Esophagus squamous epithelium (tissue), 5 donors: ENCODE measurements at places on chromosomes 2 and 18. TPM values are rescaled to one million over a fixed set of nuclear protein-coding genes. Genes with fewer than 3 reads are reported as not detected.

Gene SLC23A3
- total RNA-seq: 1.7 TPM

DNA sequence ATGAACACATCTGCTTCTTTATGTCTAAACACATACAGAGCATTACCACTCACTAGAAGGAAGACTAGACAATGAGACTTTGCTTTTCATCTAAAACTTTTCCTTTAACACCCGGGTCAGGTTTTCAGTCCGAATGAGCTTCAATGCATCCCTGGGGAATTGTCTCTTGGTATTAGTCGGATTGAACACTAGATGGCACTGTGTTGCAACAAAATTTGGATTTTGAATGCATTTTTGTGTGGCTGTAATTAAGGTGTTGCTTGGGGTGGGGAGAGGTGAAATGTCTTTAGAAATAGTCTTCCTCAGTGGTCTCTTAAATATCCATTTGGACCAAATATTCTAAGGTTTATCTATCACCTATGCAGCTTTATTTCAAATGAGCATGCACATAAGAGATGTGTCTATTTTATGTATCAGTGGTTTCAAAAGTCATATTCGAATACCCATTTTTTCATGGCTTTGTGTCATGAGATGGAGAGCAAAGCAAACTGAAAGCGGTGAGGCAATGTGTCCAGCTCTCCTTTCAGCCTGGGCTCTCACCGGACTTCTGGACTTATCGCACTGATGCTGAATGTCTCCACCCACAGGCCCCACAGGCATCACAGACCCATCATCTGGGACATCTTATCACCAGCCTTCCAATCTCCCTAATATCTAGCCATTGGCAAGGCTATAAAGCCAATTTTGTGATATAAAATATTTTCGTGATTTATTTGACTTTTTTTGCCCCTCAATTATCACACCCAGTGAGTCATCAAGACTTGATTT is 510.3 kb downstream of the RNF144A start:
- H3K36me3 ChIP-seq: no peaks in the 10 kb centered on the region
- no peak overlapping the region for H3K27ac ChIP-seq
- no peak overlapping the region for H3K4me3 ChIP-seq
- H3K4me1 ChIP-seq: peaks cover 15% of the 10 kb centered on the region
- DNase-seq: no peak
- peaks cover 85% of the 10 kb centered on the region for H3K27me3 ChIP-seq

- H3K27ac ChIP-seq: no peak overlapping the region
- H3K4me1 ChIP-seq: no peaks in the 10 kb centered on the region
- H3K27me3 ChIP-seq: no peaks in the 10 kb centered on the region
- H3K36me3 ChIP-seq: no peaks in the 10 kb centered on the region
Measured at GRCh38 chr18:25223899-25224886, 127.8 kb downstream of the ZNF521 start.

GRCh38 chr2:20357638-20358389 is 7.2 kb upstream of the PUM2 start:
- no peaks in the 10 kb centered on the region for H3K27me3 ChIP-seq
- no peak overlapping the region for H3K4me3 ChIP-seq
- no peaks in the 10 kb centered on the region for H3K36me3 ChIP-seq

GRCh38 chr2:118807668-118808428 is 39.6 kb downstream of the EN1 start:
- H3K4me1 ChIP-seq: no peaks in the 10 kb centered on the region
- no peaks in the 10 kb centered on the region for H3K27me3 ChIP-seq
- no peak overlapping the region for H3K4me3 ChIP-seq
- DNase-seq: no peak

- no peaks in the 10 kb centered on the region for H3K4me1 ChIP-seq
- no peak for DNase-seq
- H3K27ac ChIP-seq: no peak overlapping the region
- no peaks in the 10 kb centered on the region for H3K27me3 ChIP-seq
- H3K4me3 ChIP-seq: no peak overlapping the region
- H3K36me3 ChIP-seq: peaks cover 8% of the 10 kb centered on the region
Measured at GRCh38 chr18:686339-687111, 25.9 kb downstream of the ENOSF1 start.

Gene MOGAT1
- not detected for total RNA-seq

- no peaks in the 10 kb centered on the region for H3K36me3 ChIP-seq
- H3K4me1 ChIP-seq: no peaks in the 10 kb centered on the region
- H3K27ac ChIP-seq: no peak overlapping the region
- H3K27me3 ChIP-seq: peaks cover 36% of the 10 kb centered on the region
- DNase-seq: no peak
Measured at GRCh38 chr2:94979406-94980375, 45.8 kb upstream of the MAL start.

DNA sequence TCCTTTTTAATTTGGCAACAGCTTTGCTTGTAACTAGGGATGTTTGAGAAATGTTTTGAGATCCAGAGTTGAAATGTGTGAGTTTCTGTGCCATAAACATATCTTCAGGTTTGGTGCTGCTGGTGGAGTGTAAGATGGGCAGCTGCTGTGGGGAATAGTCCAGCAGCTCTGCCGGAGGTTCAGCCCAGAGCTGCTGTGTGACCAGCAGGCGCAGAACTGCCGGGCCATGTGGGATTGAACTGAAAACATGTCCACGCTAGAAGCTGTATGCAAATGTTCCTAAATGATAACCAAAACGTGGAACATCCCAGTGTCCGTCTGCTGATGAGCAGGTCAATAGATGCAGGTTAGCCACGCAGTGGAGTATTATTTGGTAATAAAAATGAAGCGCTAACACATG is 99.6 kb downstream of the DGKD start:
- no peaks in the 10 kb centered on the region for H3K4me1 ChIP-seq
- no peak overlapping the region for H3K4me3 ChIP-seq
- no peaks in the 10 kb centered on the region for H3K27me3 ChIP-seq
- H3K27ac ChIP-seq: no peak overlapping the region
- no peak for DNase-seq
- H3K36me3 ChIP-seq: peaks cover 28% of the 10 kb centered on the region

DNA sequence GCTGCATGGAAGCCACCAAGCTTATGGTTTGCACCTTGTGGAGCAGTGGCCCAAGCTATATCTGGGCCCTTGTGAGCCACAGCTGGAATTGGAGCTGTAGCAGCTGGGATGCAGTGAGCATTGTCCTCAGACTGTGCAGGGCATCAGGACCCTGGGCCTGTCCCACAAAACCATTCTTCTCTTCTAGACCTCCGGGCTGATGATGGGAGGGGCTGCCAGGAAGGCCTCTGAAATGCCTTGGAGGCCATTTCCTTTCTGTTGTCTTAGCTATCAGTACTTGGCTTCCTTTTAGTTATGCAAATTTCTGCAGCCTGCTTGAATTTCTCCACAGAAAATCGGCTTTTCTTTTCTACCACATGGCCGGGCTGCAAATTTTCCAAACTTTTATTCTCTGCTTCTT is 46.4 kb upstream of the CSRNP3 start:
- no peak overlapping the region for H3K27ac ChIP-seq
- H3K4me3 ChIP-seq: no peak overlapping the region
- no peaks in the 10 kb centered on the region for H3K4me1 ChIP-seq
- no peaks in the 10 kb centered on the region for H3K27me3 ChIP-seq
- no peak for DNase-seq

GRCh38 chr18:8930990-8931616 is 171.4 kb upstream of the NDUFV2 start:
- no peaks in the 10 kb centered on the region for H3K27me3 ChIP-seq
- no peak overlapping the region for H3K4me3 ChIP-seq
- DNase-seq: no peak
- no peak overlapping the region for H3K27ac ChIP-seq
- H3K4me1 ChIP-seq: no peaks in the 10 kb centered on the region
- no peaks in the 10 kb centered on the region for H3K36me3 ChIP-seq

DNA sequence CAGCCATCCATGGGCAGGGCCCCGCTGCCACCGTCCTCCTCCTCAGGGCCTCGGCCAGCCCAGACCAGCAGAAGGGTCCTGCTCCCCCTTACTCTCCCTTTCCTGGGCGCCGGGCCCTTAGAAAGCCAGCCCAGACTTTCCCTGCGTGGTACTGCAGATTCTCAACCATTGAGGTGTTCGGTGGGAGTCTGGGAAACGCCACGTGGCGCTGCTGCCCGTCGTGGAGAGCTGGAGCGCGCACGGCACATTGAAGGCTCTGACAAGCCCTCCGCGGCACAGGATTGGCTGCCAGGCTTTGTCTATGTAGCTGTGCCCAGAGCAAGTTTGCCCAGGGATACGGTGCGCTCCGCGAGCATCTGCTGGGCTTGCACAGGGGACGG is 10.4 kb upstream of the KLHL30 start:
- no peak overlapping the region for H3K27ac ChIP-seq
- peaks cover 16% of the 10 kb centered on the region for H3K4me1 ChIP-seq
- DNase-seq: no peak
- H3K36me3 ChIP-seq: no peaks in the 10 kb centered on the region
- H3K4me3 ChIP-seq: no peak overlapping the region

Gene HTRA2
- 16.9 TPM for total RNA-seq

Gene OTOF
- under 0.01 TPM for total RNA-seq

GRCh38 chr2:96839875-96840850 is 3.7 kb downstream of the ANKRD23 start:
- H3K27ac ChIP-seq: no peak overlapping the region
- no peaks in the 10 kb centered on the region for H3K27me3 ChIP-seq
- no peak for DNase-seq
- no peak overlapping the region for H3K4me3 ChIP-seq

Gene IL36RN
- total RNA-seq: 5.0 TPM

DNA sequence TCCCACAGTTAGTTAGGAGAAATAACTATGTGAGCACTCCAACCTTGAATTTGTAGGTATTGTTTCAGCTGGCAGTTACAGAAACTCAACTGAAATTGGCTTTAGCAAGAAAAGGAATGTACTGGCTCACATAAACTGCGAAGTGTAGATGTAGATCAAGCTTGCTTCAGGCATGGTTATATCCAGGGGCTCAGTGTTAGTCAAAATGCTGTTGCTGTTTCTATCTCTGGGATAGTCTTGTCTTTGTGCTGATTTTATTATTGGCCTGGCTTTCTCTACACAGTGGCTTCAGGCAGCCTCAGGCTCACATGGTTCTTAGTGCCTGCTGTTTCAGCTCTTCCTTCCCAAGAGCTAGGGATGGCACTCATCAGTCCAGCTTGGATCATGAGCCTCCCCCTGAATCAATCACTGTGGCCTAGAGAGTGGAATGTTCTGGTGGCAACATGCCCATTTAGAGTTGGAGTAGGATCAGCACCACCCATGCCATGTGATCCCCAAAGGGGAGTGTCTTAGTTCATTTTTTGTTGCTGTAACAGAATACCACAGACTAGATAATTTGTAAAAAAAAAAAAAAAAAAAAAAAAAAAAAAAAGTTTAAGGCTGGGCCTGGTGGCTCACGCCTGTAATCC is 69.1 kb upstream of the FOXI3 start:
- no peaks in the 10 kb centered on the region for H3K36me3 ChIP-seq
- DNase-seq: no peak
- no peak overlapping the region for H3K4me3 ChIP-seq
- no peaks in the 10 kb centered on the region for H3K27me3 ChIP-seq
- H3K27ac ChIP-seq: no peak overlapping the region

Gene EPB41L3
- total RNA-seq: 28.8 TPM

GRCh38 chr2:37737507-37737906 is 66.1 kb upstream of the CDC42EP3 start:
- H3K4me3 ChIP-seq: no peak overlapping the region
- no peak overlapping the region for H3K27ac ChIP-seq
- no peaks in the 10 kb centered on the region for H3K4me1 ChIP-seq
- no peaks in the 10 kb centered on the region for H3K36me3 ChIP-seq

GRCh38 chr2:241726459-241726858 is 8.0 kb upstream of the D2HGDH start:
- H3K4me3 ChIP-seq: no peak overlapping the region
- no peaks in the 10 kb centered on the region for H3K4me1 ChIP-seq
- no peaks in the 10 kb centered on the region for H3K36me3 ChIP-seq
- no peaks in the 10 kb centered on the region for H3K27me3 ChIP-seq

Gene RFX8
- not detected for total RNA-seq

DNA sequence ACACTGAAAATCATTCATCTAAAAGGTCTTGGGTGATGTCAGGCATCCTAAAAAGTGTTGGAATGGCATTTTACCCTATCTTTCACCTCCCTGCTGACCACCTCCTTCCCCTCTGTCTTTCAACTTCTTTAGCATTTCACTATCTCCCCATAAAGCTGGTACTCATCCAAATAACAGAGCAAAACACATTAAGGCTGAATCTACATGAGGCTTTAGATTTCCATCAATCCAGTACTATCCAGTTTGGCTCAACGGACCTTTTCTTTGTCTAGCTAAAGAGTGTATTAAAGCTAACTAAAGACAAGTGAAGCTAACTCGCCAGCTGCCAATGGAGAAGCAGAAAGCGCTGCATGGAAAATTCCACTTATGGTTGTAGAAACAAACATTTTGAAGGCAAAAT is 122.5 kb upstream of the NCKAP5 start:
- H3K4me1 ChIP-seq: no peaks in the 10 kb centered on the region
- H3K36me3 ChIP-seq: no peaks in the 10 kb centered on the region
- no peaks in the 10 kb centered on the region for H3K27me3 ChIP-seq
- no peak for DNase-seq

DNA sequence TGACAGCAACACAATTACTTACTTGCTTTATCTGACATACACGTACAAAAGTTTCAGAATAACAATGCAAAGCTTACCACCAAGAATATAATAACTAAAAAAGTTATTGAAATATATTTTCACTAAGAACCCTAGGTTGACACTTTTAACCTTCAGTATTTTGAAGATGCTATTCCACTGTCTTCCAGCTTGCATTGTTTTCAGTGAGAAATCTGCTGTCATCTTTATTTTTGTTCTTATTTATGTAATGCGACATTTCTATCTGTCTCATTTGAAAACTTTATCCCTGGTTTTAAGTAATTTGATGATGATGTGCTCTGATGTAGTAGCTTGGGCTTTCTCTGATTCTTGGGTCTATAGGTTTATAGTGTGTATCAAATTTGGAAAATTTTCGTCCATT is 165.0 kb upstream of the SMIM21 start:
- no peak overlapping the region for H3K4me3 ChIP-seq
- H3K36me3 ChIP-seq: no peaks in the 10 kb centered on the region
- no peaks in the 10 kb centered on the region for H3K27me3 ChIP-seq
- DNase-seq: no peak
- no peak overlapping the region for H3K27ac ChIP-seq
- H3K4me1 ChIP-seq: no peaks in the 10 kb centered on the region

GRCh38 chr2:85087541-85087940 is 45.7 kb upstream of the TCF7L1 start:
- no peak overlapping the region for H3K27ac ChIP-seq
- H3K27me3 ChIP-seq: no peaks in the 10 kb centered on the region
- no peak overlapping the region for H3K4me3 ChIP-seq
- H3K36me3 ChIP-seq: no peaks in the 10 kb centered on the region

DNA sequence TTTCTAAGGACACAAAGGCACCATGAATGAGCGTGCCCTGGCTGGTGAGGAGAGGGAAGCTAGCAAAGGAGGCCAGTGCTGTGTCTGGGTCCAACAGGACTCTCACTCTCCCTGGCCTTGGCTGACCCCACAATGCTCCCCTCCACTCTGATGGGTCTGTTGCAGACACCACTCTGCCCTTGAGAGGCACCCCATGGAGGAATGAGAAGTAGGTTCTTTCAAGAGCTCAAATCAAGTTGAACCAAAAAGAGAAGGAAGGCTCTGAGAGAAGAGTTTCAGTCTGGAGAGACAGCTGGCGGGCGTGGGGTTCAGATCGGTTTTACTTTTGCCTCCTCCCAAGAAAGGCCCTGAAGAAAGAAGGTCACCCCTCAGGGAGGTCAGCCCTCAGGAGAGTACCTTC is 18.4 kb downstream of the TMEM247 start:
- H3K4me1 ChIP-seq: peaks cover 4% of the 10 kb centered on the region
- H3K4me3 ChIP-seq: no peak overlapping the region
- no peak overlapping the region for H3K27ac ChIP-seq
- peaks cover 18% of the 10 kb centered on the region for H3K27me3 ChIP-seq

GRCh38 chr18:38940863-38941531 is 1375.4 kb upstream of the CELF4 start:
- no peak overlapping the region for H3K4me3 ChIP-seq
- no peaks in the 10 kb centered on the region for H3K4me1 ChIP-seq
- H3K27ac ChIP-seq: no peak overlapping the region
- no peaks in the 10 kb centered on the region for H3K27me3 ChIP-seq
- no peaks in the 10 kb centered on the region for H3K36me3 ChIP-seq
